Caco-2 (cell line): ENCODE measurements at places on chromosomes 11 and 22. TPM values are rescaled to one million over a fixed set of nuclear protein-coding genes. Genes with fewer than 3 reads are reported as not detected.
A peak's percentile ranks its signal among the peaks of the same experiment; 100 is the strongest.

DNA sequence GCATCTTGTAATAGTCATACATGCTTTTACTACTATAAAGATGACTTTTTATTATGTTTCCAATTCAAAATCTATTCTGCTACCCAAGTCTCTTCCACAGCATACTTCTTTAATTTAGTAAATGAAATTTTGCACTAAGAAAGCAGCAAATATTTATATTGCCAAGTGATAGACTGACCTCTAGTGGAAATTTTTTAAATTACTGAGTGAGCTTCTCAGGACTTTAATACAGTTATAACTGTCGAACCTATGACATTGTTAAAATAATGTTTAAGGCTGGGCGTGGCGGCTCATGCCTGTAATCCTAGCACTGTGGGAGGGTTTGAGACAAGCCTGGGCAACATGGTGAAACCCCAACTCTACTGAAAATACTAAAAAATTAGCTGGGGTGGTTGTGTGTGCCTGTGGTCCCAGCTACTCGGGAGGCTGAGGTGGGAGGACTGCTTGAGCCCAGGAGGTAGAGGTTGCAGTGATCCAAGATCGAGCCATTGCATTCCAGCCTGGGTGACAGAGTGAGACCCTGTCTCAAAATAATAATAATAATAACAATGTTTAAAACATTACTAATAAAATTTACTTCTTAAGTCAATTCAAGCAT lies 27.3 kb downstream of the STK33 start:
- peak; percentile 29 for DNase-seq
- no peaks in the 10 kb centered on the region; the same call in 1 of the 2 replicates for H3K27me3 ChIP-seq
- no peaks in the 10 kb centered on the region for H3K36me3 ChIP-seq
- no peaks in the 10 kb centered on the region for H3K4me1 ChIP-seq
- no peak overlapping the region for H3K4me3 ChIP-seq

GRCh38 chr11:13276454-13276831 lies 1.1 kb upstream of the BMAL1 start:
- no peaks in the 10 kb centered on the region for H3K36me3 ChIP-seq
- H3K27me3 ChIP-seq, result no peaks in the 10 kb centered on the region; the same call in 1 of the 2 replicates
- no peak overlapping the region for H3K27ac ChIP-seq

The C11orf87 gene
- total RNA-seq, result not detected in 2 replicates

The RAB36 gene
- total RNA-seq, result 0.52 and 0.97 TPM in 2 replicates

The TMEM121B gene
- total RNA-seq, result 0.49 and 0.82 TPM in 2 replicates
